ENCODE measurements at places on chromosomes 5 and 9.

DNA sequence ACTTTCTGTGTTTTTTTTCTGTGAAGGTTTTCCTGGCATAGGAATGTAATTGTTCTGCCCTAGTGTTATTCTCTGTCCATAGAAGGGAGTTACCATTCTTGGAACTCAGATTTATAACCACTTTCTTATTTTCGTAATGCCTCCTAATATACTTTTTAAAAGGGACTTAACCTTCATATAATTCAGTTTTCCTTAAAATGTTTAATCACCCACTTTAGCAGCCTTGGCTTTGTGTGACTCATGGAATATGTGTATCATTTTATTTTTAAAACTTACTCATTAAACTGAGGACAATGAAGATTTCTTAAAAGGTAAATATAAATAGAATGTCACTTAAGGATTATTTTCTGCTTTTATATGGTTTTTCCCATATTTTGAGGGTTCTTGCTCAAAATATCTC is 50.0 kb downstream of the RAI14 start:
- no peak for DNase-seq

DNA sequence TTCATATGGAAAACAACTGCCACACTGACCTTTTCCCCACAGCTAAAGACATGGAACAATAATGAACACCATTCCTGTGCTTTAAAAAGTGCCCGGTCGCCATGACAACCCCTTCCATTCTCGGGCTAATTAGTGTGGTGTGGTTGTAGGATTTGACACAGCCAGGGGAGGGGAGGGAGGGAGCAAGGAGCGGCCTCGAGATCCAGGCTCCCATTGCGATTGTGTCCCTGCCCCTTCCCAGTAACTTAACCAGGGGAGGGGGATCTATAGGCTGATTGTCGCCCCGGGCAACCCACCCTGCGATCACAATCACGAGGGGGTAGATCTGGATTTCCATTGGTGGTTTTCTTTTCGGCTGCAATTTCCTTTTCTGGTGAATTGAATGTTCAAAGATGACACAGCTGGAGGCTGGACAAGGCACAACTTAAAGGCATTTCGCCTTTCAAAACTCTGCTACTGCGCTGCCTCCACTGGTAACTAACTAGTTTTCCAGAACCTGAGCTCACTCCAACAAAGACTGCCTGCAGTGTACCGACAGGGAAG is 96.7 kb upstream of the RETREG1 start:
- DNase-seq: no peak

- no peak for DNase-seq
Observed at GRCh38 chr9:21605489-21605931, 123.4 kb upstream of the IFNE start.

DNA sequence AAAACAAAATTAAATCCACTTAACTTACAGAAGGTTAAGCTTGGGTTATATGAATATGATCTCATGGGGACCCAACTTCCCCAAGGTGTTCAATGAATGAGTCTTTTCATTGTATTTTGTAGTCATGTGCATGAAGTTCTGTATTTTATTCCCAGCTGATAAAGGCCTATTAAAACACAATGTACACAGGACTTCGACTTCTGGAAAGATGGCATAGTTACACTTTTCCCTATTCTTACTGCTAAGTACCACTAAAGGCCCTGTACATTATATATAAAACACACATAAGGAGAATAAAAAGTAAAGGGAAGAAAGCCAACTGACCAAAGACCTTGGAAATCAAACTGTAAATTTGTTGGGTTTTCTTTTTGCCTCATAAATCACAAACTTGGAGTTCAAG is 222.4 kb downstream of the SAXO1 start:
- no peak for DNase-seq

DNA sequence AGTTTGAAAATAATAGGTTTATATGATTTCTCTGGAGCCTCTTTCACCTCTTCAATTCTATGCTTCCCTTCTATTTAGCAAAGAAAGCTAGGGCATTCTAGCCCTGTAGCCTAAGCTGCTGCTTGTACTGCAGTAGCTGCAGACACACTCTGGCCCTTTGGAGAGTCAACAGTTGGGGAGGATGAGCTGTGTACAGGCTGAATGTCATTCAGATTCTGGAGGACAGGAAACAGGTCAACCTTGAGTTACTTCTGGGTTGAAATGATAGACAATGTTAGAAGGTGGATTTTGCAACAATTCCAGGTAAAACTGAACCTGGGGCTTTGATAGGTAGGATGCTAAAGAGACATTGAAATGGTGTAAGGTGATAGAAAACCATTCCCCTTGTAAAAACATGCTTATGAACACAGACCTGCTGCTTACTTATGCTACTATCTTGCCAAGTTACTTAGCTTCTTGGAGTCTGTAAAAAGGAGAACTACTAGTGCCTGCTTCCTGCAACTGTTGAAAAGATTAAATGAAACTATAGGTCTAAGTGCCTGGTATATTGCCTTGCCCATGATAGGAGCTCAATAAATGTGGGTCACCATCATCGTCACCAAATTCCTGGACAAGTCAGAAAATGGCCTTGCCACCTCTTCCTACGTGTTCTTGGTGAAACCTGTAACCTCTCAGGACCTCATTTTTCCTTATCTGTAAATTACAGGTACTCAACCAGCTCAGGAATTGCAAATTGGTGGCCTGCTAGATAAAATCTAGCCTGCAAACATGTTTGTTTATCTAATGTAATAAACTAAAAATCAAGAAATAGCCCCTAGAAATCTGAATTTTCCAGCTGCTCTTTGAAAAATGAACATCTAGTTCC is 83.7 kb downstream of the GALNT10 start:
- DNase-seq: no peak

- no peak for DNase-seq
Observed at GRCh38 chr9:14314424-14314928, 535 bp upstream of the NFIB start.

- DNase-seq: no peak
Observed at GRCh38 chr5:8770431-8770830, 775.4 kb downstream of the SEMA5A start.

GRCh38 chr5:91016954-91017700 is 366.0 kb downstream of the ARRDC3 start:
- DNase-seq: no peak

DNA sequence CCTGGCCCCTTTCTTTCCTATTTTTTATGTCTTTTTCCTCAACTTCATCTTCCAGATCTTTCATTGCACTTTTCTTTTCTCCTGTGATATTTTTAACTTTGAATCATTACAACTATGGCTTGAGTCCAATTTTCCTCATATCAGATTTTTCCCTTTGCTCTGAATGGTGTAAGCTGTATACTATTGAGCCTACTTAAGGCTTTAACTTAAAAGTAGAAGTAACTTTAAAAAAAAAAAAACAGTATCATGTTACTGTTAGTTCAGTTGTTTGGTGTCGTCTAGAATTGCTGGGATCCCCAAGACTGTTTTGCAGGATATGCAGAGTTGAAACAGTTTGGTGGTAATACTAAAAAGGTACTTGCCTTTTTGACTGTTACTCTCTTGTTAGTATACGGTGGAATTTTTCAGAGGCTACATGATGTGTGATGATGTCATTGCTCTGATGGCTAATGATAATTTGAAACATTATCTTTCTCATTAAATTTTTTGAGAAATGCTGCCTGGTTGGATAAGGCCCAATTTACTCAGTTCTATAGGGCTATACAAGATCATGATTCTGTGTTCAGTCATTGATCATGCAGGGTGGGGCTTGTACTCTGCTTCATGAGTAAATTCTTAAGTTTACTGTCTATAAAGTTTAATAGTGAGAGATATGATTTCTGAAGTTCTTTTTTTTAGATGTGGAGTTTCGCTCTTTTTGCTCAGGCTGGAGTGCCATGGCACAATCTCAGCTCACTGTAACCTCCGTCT is 8.8 kb downstream of the NAA35 start:
- no peak for DNase-seq

- DNase-seq: no peak
Observed at GRCh38 chr9:121812159-121812735, 160.8 kb downstream of the DAB2IP start.

- DNase-seq: no peak
Observed at GRCh38 chr9:125845271-125845808, 98.2 kb downstream of the PBX3 start.

GRCh38 chr5:95777441-95777840 is 45.1 kb downstream of the GLRX start:
- no peak for DNase-seq

- DNase-seq: no peak
Observed at GRCh38 chr9:77933019-77933418, 98.6 kb downstream of the GNAQ start.

- DNase-seq: peak; percentile 47
Observed at GRCh38 chr9:2017331-2018161, 2.4 kb downstream of the SMARCA2 start.

GRCh38 chr5:124689653-124690052 is 56.8 kb downstream of the ZNF608 start:
- no peak for DNase-seq

- peak; percentile 87 for DNase-seq
Observed at GRCh38 chr5:160008877-160009590, at the start of gene TTC1. Gene TTC1, plus strand, starts transcription at chr5:160009139. Its CDS starts 1,390 bp downstream, at chr5:160010529.

DNA sequence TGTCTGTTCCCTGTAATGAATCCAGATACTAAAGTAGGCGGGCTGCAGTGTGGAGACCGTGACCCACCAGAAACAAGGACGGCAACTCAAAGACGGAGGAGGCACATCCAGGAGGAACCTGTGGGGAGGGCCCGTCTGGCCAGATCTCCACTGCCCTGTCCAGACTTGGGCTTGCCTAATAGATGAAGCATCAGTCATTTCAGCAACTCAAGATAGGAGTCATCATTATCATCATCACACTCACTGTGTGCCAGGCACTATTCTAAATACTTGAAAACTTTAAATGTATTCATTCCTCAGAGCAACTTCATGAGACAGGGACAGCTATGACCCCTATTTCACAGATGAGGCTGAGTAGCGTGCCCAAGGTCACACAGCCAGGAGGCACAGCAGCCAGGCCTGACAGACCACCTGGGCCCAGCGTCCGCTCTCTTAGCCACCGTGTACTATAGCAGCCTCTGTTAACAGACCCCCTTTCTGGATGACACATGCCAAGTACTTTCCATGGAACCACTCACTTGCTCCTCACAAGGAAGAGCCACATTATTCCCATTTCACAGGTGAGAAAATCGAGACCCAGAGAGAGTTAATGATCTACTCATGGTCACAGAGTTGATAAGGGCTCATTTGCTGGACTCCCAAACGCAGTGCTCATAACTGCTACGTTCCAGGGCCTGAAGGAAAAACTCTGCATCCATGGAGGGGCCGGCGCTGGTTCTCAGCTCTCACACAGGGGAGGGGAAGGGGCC is 4.9 kb upstream of the IL4 start:
- no peak for DNase-seq

DNA sequence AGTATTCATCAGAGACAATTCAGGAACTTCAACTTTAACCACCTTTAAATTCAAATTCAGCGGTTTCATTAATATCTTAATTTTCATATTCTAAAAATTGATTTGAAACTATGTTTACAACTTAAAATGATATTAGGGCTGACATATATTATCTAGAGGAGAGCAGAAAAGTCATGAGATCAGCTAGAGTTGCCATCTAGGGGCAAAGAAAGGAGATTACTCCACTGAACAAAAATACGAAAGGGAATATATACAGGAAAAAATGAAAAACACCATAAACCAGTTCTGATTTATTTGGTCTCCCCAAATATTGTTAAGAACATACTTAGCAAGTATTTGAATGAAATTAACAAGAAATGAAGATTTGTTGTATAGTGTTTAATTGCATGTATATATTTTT is 946.3 kb downstream of the DTWD2 start:
- DNase-seq: no peak

- no peak for DNase-seq
Observed at GRCh38 chr5:174151599-174152181, 106.2 kb downstream of the NSG2 start.
